ENCODE measurements at places on chromosomes 2 and 18.

- no peak for DNase-seq
These were observed 21.8 kb upstream of the GRB14 start for GRCh38 chr2:164642946-164643555.

DNA sequence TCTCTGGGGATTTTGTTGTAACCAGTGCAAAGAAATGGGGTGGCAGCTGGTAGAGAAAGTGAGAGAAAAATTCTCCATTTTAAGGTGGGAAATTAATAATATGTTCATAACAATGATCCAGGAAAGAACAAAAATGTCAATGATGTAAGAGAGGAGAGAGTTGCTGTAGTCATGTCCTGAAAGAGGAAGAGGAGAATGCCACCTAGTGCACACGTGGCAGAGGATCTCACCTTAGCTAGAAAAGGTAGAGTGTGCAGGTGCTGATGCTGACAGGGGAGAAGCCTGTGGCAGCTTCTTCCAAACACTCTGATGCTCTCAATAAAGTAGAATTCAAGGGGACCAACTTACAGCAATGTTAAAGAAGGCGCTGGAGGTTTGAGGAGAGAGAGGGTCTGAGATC lies 282.9 kb upstream of the PKDCC start:
- DNase-seq = no peak

DNA sequence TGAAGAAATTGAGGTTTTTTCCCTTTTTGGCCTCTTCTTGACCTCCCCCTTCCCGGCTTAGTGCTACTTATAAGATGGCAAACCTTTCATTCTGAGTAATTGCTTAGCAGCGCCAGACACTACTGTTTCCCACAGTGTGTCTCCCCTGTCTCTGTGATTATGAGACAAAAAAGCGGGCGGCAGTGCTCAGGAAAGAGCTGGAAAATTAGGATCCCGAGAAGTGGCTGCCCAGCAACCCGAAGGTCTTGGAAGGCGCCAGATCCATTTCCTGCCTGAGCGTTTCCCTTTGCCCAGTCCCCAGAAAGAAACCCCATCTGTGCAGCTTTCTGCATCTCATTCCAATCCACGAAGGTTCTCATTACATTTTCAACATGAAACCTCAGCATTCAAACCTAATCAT lies 191.9 kb upstream of the APCDD1 start:
- no peak for DNase-seq

DNA sequence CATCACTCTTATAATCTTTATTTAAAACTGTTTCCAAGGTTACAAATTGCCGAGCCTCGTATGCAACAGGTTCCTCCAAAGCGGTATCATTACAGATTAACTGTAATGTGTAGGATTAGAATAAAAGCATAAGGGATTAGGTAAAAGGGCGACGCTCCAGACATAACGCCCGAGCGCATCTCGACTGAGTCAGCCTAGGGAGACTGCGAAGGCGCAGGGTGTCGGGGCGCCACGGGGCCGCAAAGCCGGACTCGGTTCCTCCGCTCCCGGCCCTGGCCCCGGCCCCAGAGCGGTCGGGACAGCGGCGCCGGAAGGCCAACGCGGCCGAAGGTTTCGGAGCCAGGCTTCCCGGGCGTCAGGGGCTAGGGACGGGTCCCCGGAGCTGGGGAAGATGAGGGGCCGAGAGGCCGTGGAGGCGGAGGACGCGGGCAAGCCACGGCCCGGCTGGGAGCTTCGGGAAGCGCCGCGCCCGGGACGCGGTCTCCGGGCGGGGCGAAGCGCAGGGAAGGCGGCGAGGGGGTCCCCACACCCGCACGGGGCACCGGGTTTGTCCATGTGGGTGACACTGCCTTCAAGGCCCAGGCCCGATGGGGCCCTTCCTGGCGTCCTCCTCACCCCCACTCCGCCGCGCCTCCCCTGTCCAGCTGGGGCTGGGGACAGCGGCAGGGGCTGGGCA lies 12.9 kb upstream of the SIX3 start:
- DNase-seq = no peak

DNA sequence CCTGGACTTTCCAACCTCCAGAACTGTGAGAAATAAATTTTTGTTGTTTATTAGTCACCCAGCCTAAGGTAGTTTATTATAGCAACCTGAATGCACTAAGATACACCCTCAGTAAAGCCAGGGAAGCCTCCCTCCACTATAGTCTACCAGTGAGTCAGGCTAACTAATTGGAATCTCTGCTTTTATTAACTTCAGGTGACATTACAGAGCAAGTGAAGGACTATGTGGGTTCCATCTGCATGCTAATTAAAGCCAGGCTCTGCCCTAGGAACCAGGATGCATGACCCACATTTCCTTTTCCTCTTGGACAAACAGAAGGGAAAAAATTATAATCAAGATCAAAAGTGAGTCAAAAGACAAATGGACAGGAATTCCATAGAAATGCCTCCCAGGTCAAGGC lies 56.1 kb downstream of the ZC3H8 start:
- no peak for DNase-seq

- DNase-seq = no peak
These were observed 35.5 kb upstream of the PELI1 start for GRCh38 chr2:64179582-64180321.

DNA sequence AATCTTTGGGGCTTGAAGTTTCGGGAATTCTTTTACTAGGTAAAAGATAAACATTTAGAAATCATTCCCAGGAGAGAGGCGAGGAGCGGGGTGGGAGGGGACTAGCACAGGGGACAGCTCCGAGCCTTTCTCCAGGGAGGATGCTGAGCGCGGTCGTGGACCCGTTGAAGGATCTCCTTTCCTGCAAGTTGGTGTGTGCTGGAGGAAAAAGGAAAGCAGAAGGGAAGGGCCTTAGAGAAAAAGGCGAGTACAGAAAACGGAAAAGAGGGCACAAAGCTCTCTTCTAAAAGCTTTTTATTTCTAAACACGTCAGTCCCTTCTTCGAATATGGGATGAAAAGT lies 640 bp downstream of the SLC39A6 start:
- DNase-seq = no peak

DNA sequence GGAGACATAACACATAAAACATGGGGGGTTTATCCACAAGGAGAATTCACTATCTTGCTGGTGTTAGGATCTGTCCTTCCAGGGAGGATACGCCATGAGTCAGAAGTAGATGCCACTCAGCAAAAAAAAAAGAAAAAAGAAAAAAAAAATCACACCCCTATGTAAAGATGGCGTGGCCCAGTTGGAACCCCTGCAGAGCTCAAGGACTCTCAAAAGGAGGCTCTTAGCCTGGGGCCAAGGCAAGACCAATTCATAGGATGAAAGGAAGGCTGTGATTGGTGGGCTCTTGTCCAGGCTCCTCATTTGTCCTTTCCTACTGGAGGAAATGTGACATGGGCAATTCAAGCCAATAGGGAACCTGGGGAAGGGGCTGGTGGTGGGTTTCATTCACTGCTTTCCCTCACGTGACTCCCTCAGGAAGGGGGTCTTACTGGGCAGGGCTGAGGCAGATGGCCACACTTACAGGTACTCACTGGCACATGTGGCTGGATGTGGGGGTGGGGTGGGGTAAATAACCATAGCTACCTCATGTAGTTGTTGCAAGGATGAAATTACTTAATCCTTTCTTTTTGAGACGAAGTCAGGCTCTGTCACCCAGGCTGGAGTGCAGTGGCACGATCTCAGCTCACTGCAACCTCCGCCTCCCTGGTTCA lies 38.7 kb upstream of the HAAO start:
- no peak for DNase-seq

DNA sequence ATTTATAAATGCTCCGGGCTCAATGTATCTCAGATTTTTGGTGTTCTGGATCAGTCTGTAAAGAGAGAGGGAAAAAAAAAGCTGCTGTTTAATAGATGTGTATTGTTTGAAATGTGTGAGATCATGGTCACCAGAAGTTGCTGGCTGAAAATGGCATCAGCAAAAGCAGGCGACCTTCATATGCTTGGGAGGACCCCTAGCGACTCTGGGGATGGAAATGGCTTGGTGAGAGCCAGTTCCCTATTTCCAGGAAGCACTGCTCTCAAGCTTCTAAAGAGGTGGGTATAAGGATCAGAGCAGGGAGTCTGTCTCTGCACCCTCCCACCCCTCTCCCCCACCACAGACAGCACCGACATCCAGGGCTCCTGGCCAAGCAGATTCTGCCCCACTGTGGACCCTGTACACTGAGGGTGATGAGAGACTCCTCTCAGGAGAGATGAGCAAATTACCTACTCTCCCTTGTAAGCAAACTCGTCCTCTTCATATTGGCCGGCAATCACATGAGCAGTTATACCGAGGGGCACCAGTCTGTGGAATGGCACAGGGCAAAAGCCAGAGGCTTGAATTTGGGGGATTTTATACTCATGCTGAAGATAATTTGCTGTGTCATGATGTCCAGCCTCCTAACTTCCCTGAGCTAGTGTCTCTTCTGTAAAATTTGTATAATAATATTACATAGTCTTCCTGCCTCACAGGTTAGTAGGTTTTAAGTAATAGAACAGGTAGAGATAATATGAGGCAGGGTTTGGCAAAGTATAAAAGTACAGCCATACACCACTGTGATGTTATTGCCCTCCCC lies 29.6 kb downstream of the LHCGR start:
- no peak for DNase-seq

- no peak for DNase-seq
These were observed 31.4 kb downstream of the IMPA2 start for GRCh38 chr18:12012697-12013096.

DNA sequence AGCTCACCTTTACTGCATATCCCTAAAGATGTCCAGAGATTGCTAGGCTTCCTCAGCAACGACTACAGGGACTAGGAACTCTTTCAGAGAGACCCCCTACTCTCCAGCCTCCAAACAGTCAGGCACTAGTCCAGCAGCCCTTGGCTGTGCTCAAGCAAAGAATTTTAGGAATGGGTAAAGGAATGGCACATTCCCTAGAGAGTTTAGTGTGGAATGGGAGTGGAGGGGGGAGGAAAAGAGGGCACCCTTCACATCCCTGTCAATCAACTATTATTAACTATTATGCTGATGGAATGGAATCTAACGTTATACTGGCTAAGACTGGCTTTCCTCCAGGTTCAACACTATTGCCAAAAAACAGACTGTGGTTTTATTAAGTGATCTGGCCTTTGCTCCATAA lies 64.8 kb downstream of the IKZF2 start:
- no peak for DNase-seq
